ENCODE measurements at places on chromosomes 6 and 20.

DNA sequence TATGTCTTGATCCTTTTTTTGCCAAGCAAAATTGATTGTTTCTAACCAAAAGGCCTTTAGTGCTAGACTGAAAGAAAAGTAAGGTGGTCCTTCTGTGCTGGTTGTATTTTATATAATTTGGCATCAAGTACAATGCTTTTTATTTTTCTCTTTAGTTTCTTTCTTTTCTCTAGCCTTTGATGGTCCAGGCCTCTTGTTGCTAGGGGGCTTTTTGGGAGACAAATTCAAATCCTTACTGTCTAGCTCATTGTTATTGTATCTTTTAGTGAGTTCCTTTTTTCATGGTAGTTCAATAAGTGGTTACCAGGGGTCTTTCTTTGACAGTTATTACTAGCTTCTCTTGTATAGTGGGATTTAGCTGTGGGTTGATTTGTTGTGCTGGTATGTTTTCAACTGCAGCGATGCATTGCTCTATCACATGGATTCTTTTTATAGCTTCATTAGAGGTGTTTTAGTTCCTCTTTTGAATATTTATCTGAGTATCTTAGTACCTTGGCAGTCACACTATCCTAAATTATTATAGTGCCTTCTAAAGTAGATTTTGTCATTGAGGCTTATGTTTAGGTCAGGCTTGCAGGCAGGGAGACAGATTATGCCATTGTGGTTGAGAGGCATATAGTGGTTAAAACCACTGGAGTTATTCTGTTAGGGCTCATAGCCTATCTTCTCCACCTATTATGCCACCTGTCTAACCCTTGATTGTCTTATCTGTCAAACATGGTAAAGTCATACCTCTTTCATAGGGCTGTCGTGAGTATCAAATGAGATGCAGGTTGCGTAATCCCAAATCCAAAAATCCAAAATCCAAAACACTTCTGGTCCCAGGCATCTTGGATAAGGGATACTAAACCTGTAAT lies 49.5 kb downstream of the KCNS1 start:
- DNase-seq: no peak

- no peak for DNase-seq
Measured at GRCh38 chr6:17258749-17259148, 22.4 kb upstream of the RBM24 start.

DNA sequence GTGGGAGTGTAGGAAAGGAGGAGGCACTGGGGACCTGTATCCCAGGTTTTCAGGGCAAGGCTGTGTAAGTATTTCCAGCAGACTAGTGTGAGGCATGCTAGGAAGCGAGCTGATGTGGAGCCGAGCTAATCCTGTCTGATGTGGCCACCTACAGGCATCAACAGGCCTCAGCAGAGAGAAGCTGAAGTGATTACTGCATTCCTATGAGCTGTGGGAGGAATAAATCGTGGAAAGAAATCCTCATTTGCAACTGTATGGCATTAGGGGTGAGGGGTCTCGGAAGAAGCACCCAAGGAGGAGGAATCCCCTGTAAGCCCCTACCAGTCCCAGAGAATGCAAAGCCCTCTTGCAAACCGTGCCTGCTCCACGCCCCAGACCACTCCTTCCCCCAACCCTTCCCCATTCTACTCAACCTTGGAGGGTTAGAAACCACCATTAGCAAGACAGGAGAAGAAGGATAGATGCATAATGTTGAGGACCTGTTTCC lies 41.6 kb downstream of the C6orf15 start:
- DNase-seq: no peak

GRCh38 chr6:102848796-102849195 lies 1455.3 kb downstream of the GRIK2 start:
- DNase-seq: no peak

GRCh38 chr20:2657241-2657640 lies 4.8 kb downstream of the NOP56 start:
- no peak for DNase-seq

GRCh38 chr6:117449549-117450439 lies 24.1 kb upstream of the ROS1 start:
- DNase-seq: peak; percentile 64

- no peak for DNase-seq
Measured at GRCh38 chr20:24001712-24002405, 13.3 kb upstream of the GGTLC1 start.

GRCh38 chr6:136102991-136103688 lies 147.0 kb downstream of the MTFR2 start:
- DNase-seq: no peak

DNA sequence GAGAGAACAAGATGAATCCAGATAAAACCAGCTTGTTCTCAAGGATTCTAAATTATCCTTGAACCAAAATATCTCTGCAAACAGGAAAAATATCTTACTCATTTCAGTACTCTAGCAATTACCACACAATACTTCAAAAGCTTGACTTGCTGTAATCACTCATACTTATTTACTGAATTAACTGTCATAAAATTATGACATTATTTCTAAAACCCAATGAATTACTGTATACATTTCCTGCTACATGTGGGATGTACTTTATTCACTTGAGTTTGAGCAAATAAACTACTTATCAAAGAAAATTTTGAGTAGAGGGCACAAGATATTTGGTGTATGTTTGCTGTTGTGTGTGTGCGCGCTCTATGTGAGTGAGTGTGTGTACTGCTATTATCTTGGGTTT lies 9.7 kb downstream of the EIF2S2 start:
- no peak for DNase-seq

GRCh38 chr20:60306551-60306950 lies 348.3 kb downstream of the CDH26 start:
- no peak for DNase-seq

GRCh38 chr6:51887859-51888258 lies 199.6 kb downstream of the PKHD1 start:
- no peak for DNase-seq

- no peak for DNase-seq
Measured at GRCh38 chr6:153167061-153167891, 36.2 kb upstream of the RGS17 start.

- DNase-seq: no peak
Measured at GRCh38 chr6:96927660-96928059, 3.1 kb downstream of the KLHL32 start.

GRCh38 chr20:54629632-54630031 lies 154.2 kb downstream of the DOK5 start:
- no peak for DNase-seq

DNA sequence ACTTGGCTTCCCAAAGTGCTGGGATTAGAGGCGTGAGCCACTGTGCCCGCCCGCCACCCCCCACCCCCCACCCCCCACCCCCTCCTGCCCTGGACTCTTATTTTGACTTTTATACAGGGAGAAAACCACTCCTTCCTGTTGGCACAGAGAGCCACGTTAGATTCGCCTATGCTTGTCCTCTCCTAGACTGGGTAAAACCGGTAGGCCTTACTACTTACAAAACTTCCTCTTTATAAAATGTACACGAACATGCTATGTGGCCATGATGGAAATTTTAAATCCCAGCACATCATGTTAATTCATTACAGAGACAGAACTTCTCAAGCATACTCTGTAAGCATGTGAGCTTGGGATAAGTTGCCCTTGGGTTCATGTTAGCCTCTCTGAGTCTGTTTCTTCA lies 124.2 kb downstream of the SLC24A3 start:
- no peak for DNase-seq

DNA sequence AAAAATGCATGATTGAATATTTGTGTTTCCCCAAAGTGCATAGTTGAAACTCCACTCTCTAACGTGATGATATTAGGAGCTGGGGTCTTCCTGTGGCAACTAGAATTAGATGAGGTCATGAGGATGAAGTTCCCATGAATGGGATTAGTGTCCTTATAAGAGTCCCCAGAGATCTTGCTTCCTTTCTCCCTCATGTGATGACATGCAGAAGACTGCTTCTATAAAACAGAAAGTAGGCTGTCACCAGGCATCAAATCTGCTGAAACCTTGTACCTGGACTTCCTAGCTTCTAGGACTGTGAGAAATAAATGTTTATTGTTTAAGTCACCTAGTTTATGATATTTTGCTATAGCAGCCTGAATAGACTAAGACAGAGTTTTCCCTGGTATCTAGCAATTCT lies 586.5 kb upstream of the EPHA7 start:
- DNase-seq: no peak

GRCh38 chr6:3041147-3041546 lies 27.1 kb upstream of the RIPK1 start:
- no peak for DNase-seq

DNA sequence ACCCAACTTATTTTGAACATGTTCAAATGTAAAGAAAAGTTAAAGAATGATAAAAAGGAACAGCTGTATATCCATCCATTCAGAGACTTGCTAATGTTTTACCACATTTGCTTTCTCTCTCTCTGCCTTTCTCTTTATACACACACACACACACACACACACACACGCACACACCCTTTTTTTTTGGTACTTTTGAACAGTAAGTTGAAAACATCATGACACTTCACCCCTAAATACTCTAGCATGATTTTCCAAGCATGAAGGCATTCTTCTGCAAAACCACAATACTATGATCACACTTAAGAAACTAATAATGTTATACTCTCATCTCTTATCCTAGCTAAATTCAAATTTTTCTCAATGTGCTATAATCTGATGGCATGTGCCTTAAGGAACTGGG lies 192.3 kb downstream of the UTRN start:
- no peak for DNase-seq

DNA sequence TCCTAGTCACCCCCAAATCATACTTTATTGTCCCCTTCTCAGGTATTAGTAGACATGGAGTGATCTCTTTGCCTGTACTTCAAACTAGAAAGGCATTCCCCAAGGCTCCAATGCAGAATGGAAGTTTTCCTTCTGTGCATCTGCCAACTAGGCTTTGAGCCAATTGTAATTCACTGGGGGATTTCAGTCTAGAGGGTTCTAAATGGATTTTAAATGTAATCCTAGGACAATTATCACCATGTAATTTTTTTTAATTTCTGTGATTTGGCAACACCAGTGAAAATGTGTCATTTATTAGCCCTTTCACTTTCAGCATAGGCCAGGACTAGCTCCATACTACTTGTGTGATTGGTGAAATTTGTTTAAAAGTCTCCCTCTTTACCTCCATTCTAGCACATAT lies 557.6 kb upstream of the MARCKS start:
- DNase-seq: no peak

GRCh38 chr6:7137335-7138045 lies 29.7 kb downstream of the RREB1 start:
- DNase-seq: peak; percentile 66

GRCh38 chr6:53033764-53034163 lies 31.4 kb upstream of the FBXO9 start:
- no peak for DNase-seq

- DNase-seq: no peak
Measured at GRCh38 chr6:43707269-43707668, 19.7 kb upstream of the MRPS18A start.

- no peak for DNase-seq
Measured at GRCh38 chr6:127249621-127250020, 17.0 kb upstream of the RNF146 start.

DNA sequence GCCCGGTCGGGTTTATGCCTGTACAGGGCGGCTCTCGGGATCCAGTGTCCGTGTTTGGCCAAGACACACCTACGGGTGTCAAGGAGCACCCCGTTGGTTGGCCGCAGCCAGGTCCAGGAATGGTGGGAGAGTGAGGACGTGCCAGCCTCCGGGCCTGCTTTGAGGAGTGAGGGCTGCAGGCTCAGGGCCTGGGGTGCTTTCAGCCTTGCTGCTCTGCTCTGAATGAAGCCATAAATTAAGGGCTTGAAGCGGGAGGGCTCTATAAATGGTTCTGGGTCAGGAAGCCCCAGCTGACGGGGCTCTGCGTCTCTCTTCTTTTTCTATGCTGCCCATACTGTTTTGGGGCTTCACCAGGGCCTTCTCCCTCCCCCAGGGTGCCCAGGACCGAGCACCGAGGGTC lies 15.1 kb downstream of the GATA5 start:
- no peak for DNase-seq

- no peak for DNase-seq
Measured at GRCh38 chr6:108364470-108364869, 69.6 kb downstream of the AFG1L start.

DNA sequence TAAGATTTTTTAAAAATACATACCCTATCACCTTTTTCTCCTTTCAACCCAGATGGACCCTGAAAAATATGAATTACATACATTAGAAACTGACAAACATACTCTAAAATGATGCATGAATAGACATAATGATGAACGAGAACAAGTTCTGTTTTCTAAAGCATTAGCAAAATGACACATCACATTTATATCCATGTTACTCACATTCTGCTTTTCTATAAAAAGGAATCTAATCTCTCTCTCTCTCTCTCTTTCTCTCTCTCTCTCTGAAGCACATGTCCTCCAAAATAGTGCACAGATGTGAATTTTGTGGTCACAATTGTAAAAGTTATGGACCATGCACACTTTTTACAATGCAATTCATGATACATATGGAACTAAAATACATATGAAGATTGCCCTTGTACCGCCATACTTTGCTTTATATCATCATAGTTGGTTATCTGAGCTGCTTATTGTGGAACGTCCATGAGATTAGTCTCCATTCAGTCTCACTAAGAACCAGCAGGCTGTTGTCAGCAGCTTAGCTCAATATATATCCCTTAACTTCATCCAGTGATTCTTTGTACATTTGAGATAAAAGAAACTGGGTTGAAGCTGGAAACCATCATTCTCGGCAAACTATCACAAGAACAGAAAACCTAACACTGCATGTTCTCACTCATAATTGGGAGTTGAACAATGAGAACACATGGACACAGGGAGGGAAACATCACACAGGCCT lies 114.2 kb downstream of the COL12A1 start:
- DNase-seq: no peak

- DNase-seq: no peak
Measured at GRCh38 chr6:55543633-55544309, 35.2 kb downstream of the HMGCLL1 start.

DNA sequence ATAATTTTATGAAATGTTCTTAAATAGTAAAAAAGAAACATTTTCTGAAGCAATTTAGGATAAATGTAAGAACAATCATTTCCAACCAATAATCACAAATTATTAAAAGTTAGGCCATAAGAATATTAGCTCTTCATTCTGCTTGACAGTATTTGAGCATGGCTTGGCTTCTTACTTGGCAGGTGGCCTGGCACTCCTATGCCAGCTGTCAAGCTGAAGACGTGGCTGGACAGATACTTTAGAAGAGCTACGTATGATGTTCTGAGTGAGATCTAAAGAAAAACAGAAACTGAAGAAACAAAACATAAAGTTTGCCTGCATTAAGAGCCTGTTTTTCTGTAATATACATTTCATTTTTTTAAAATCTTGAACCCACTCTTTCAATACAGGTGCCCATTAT lies 438.9 kb downstream of the GRIK2 start:
- no peak for DNase-seq

- DNase-seq: no peak
Measured at GRCh38 chr20:1941226-1941625, 46.0 kb downstream of the SIRPA start.

GRCh38 chr20:10366898-10367692 lies 66.9 kb downstream of the MKKS start:
- DNase-seq: no peak

- DNase-seq: no peak
Measured at GRCh38 chr6:79240509-79240908, 6.0 kb upstream of the HMGN3 start.

DNA sequence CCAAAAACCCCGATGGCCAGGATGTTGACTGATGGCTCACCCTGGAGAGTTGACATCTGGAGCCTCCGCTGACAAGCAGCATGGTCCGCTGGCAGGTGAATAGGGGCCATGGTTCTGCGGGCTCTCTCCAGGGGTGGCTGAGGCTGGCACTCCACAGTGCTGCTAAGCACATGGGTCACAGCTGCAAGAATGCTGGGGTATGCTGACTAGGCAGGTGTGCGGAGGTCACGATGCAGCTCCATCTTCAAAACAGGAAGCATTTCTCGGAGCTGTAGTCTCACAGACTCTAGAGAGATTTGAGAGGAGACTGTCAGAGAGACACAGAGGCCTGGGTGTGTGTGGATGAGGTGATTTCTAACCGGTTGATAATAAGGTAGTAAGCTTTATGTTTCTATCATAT lies 341.6 kb downstream of the NRN1 start:
- DNase-seq: peak; percentile 20
